ENCODE measurements at places on chromosomes 2 and 18. TPM values are rescaled to one million over a fixed set of nuclear protein-coding genes. Genes with fewer than 3 reads are reported as not detected.

CCDC141 gene
- 4.3 TPM for total RNA-seq

IL36RN gene
- total RNA-seq: not detected

VWC2L gene
- 0.27 TPM for total RNA-seq

KLHL30 gene
- total RNA-seq: 4.2 TPM

NT5C1B gene
- not detected for total RNA-seq

STEAP3 gene
- total RNA-seq: 4.1 TPM

CSRNP3 gene
- 3.7 TPM for total RNA-seq

TWIST2 gene
- total RNA-seq: 38.5 TPM

GPR75 gene
- 6.1 TPM for total RNA-seq

PXDN gene
- total RNA-seq: 19.9 TPM

ATP6V1C2 gene
- total RNA-seq: not detected

UGT1A5 gene
- total RNA-seq: not detected

GALR1 gene
- total RNA-seq: 0.27 TPM

GPR45 gene
- total RNA-seq: not detected

Data from gastroesophageal sphincter (tissue), 4 donors.